ENCODE measurements at places on chromosomes 1 and 21.

DNA sequence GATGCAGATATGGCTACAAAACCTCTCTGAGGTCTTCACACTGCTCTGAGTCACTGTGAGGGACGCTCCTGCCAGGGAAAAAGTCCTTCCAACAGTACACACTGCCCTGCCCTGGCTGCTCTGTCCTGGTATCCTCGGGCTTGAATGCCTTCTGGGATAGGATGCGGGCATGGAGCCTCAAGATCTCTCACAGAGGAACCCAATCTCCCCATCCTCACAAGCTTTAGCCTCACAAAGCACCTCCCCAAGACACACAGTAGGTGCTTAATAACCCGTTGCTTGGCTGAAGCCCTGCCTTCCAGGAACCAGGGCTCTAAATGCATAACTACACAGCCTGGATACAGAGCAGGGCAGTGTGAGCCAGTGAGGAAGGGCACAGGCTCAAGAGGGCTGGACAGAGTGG, 9.2 kb downstream of the RAP1GAP start:
- DNase-seq, result no peak

GRCh38 chr1:55981010-55981650, 598.2 kb downstream of the PLPP3 start:
- DNase-seq, result no peak

- DNase-seq, result no peak
Observed at GRCh38 chr1:171595324-171595723, 26.7 kb upstream of the MYOCOS start.

DNA sequence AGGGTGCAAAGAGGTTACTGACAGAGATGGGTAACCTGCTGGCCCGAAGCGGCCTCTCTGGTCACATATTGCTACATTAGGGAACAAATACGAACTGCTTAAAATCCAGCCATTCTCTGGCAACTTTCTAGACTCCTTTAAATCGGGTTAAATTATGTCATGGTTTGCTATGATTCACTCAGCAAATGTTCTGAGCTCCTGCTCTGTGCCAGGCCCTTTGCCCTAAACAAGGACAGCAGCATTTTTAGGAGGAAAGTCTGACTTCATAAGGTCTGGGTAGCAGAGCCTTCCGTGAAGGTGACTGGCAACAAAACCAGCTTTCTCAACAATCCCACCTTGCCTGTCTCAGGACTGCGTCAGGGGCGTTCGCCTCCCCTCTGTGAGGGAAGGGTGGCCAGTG, 15.4 kb downstream of the ZP4 start:
- no peak for DNase-seq

DNA sequence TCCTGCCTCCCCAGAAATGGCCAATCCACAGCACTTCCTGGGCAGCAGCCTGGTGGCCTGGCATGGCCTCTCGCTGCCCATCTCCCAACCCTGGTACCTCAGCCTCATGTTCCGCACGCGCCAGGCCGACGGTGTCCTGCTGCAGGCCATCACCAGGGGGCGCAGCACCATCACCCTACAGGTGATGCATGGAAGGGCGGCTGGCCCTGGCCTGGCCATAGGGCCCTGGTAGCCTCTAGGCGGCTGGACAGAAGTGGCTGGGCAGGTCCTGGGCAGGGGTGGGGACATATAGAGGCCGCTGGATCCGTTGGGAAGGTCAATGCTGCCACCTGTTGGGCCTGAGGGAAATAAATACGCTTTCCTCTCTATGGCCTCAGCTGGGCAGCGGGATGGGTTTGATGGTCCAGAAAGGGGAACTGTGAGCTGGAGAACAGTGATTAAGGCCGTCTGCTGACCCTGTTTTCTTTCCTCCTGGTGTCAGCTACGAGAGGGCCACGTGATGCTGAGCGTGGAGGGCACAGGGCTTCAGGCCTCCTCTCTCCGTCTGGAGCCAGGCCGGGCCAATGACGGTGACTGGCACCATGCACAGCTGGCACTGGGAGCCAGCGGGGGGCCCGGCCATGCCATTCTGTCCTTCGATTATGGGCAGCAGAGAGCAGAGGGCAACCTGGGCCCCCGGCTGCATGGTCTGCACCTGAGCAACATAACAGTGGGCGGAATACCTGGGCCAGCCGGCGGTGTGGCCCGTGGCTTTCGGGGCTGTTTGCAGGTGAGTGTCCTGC, 14.4 kb downstream of the CELSR2 start:
- peak; percentile 61 for DNase-seq

- no peak for DNase-seq
Observed at GRCh38 chr21:25635310-25635709, 3.7 kb upstream of the JAM2 start.

DNA sequence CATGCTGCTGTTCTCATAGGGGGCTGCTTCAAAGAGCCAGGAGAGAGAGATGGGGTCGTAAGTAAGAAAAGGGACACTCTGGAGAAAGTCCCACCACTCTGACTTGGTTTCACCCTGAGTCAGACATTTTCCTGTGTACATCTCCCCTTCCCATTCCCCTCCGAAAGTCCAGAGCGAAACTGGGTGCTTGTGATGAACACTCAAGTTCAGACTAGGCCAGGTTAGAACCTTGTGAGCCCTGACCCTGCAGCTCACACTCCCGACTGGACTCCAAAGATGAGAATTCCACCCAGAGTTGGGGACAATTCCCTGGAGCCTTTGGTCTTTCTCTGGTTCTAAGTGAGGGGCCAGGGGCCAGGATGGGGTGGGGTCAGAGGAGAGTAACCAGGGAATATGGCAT, 139.5 kb downstream of the CNIH3 start:
- no peak for DNase-seq

DNA sequence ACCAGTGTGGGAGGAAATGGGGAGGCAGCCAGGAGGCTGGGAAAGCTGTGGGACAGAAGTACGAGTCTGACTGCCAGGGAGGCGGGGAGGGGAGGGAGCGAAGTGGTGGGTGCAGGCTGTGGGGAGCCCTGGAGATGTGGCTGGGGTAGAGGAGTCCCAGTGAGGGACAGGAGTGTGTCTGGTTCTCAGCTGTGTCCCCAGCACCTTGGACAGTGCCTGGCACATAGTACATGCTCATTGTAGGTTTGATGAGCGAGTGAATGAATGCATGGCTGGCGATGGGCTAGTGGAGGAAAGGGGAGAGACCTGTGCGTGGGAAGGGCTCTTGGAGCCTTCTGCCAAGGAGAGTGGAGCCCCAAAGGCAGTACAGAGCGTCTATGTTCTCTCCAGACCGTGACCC, 104.1 kb downstream of the SIK1 start:
- no peak for DNase-seq

- no peak for DNase-seq
Observed at GRCh38 chr1:4597020-4597419, 57.4 kb upstream of the AJAP1 start.

- no peak for DNase-seq
Observed at GRCh38 chr1:170217517-170218256, 71.9 kb downstream of the NTMT2 start.

DNA sequence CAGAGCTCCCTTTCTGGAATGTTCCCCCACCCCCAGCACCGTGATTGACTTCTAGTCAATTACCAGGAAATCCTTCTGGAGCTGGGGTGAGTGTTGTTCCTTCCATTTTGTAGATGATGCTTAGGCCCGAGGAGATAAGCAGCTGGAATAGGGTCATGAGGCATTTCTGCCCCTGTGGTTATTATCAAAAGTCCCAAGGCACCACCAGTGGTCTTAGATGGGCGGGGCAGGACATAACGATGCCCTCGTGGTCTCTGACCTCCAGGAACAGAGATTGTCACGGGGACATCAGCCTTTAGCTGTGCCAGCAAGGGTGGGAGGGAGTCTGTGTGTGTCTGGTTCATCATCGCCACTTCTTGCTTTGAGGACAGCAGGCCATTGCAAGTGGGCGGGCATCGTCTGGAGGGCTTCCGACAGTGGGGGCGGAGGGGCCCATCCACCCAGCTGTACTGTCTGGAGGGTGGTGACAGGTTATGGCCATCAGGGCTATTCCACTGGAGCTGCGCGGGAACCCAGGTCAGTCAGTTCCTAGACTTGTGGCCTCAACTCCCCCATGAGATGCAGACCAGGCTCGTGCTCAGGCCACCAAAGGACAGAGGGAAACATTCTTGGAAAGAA, 22.6 kb downstream of the TNFRSF8 start:
- DNase-seq, result no peak

DNA sequence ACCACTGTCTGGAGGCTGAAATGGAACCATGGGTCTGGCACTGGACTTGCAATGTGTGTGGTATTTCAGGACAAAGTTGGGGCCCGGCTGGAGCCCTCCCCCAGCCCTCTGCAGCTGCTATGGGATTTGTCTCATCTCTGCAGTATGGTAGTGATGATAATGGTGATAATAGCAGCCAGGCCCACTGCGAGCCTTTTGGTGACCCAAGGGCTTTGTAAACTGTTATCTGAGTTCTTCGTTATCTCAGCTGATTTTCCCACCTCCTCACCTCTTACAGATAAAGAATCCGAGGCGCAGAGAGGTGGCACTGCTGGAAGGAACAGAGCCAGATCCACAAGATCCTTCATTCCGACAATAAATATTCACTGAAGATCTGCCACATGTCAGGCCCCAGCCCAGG, 11.7 kb upstream of the WNT4 start:
- no peak for DNase-seq

GRCh38 chr1:116325922-116326321, 47.1 kb upstream of the ATP1A1 start:
- DNase-seq, result no peak

DNA sequence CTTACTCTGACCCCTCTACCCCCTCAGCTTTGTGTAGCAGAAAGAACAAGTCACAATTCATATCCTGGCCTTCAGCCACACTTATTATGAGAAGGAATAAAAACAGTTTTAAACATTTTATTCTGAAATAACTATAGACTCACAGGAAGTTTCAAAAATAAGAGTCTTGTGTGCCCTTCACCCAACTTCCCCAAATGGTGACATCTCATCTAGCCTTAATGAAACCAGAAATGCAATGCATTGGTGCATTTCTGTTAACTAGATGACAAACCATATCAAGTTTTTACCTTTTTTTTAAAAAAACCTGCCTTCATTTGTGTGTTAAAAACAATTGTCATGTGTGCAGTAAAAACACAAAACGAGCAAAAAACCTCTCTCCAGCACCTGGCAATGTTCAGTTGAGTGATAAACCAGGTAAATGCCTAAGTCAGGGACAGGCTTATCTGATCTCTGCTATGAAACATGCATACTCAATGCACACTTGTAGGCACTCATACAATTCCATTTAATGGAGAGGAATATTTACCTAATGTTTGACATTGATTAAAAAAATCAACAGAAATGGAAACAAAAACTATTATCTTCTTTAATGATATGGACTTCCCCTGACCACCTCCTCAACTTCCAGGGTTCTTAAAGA, 51.5 kb downstream of the SH3BGR start:
- DNase-seq, result no peak

DNA sequence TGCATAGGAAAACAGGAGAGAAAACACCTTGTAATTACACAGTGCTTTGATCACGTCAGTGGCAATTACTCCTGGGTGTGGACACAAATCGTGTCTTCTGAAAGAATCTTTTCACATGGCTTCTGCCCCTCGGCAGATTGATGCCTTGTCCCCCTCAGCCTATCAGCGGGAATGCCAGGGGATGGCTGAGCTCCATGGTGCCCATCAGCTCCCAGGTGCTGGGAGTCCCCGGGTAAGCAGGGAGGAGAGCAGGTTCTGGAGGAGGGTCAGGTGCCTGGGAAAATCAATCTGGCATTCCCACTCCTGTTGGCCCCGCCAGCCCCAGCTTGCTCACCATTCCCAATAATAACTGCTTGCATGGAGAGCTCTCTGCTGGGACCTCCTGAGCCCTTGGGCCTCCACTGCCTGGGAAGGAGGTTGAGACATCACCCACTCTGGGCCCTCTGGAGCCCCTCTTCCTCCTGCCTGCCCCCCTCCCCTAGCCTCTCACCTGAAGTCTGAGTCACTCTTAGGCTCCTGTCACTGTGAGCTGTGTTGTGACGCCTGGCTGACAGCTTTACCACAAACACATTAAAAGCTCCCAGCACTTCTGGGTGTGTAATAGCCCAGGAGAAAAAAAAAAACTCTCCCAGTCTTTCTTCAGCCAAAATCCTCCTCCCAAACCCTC, 4.9 kb downstream of the CAMK2N1 start:
- no peak for DNase-seq

Measured in stimulated activated CD4-positive, alpha-beta T cell treated with anti-CD3 and anti-CD28 coated beads, Interleukin-4, amount 100 ng/mL, for 4 hours (primary cell).